ENCODE measurements at places on chromosomes 3 and 15.

DNA sequence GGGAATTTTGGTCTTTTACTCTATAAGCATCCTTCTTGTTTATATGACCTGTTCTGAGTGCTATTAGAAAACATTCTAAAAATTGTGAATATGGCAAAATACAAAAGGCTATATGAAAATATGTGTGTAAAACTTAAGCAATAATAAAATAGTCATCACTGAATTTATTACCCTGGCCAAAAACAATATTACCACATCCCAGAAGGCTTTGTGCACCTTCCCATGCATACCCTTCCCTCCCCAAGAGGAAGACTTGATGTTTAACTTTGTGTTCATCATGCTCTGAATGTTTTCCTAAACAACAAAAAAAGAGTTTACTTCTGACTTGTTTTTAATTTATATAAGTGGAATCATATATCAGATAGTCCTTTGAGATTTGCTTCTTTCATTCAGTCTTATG lies 155.1 kb upstream of the TNIK start:
- H3K27me3 ChIP-seq = no peaks in the 10 kb centered on the region
- no peak overlapping the region for H3K4me3 ChIP-seq
- no peaks in the 10 kb centered on the region for H3K4me1 ChIP-seq
- no peaks in the 10 kb centered on the region for H3K36me3 ChIP-seq
- DNase-seq = no peak

GRCh38 chr3:46857485-46858341 lies 5.5 kb downstream of the MYL3 start:
- no peaks in the 10 kb centered on the region for H3K4me1 ChIP-seq
- H3K36me3 ChIP-seq = no peaks in the 10 kb centered on the region
- H3K27me3 ChIP-seq = no peaks in the 10 kb centered on the region
- H3K27ac ChIP-seq = no peak overlapping the region
- no peak for DNase-seq

- no peaks in the 10 kb centered on the region for H3K4me1 ChIP-seq
- DNase-seq = no peak
- H3K4me3 ChIP-seq = no peak overlapping the region
- no peak overlapping the region for H3K27ac ChIP-seq
These were observed 4.3 kb upstream of the RBP2 start for GRCh38 chr3:139480585-139480984.

- H3K27me3 ChIP-seq = no peaks in the 10 kb centered on the region
- no peaks in the 10 kb centered on the region for H3K4me1 ChIP-seq
- H3K36me3 ChIP-seq = peaks cover 10% of the 10 kb centered on the region
- no peak overlapping the region for H3K4me3 ChIP-seq
- H3K27ac ChIP-seq = no peak overlapping the region
These were observed 56.7 kb downstream of the PAK2 start for GRCh38 chr3:196796317-196796716.

- H3K36me3 ChIP-seq = no peaks in the 10 kb centered on the region
- no peak overlapping the region for H3K27ac ChIP-seq
- H3K4me1 ChIP-seq = no peaks in the 10 kb centered on the region
- H3K4me3 ChIP-seq = no peak overlapping the region
These were observed 5.5 kb upstream of the TPRG1 start for GRCh38 chr3:189166321-189166720.

- no peaks in the 10 kb centered on the region for H3K4me1 ChIP-seq
- no peak overlapping the region for H3K27ac ChIP-seq
- H3K27me3 ChIP-seq = no peaks in the 10 kb centered on the region
- no peak overlapping the region for H3K4me3 ChIP-seq
- H3K36me3 ChIP-seq = peaks cover 31% of the 10 kb centered on the region
These were observed 92.7 kb downstream of the SEC22A start for GRCh38 chr3:123294296-123294938.

DNA sequence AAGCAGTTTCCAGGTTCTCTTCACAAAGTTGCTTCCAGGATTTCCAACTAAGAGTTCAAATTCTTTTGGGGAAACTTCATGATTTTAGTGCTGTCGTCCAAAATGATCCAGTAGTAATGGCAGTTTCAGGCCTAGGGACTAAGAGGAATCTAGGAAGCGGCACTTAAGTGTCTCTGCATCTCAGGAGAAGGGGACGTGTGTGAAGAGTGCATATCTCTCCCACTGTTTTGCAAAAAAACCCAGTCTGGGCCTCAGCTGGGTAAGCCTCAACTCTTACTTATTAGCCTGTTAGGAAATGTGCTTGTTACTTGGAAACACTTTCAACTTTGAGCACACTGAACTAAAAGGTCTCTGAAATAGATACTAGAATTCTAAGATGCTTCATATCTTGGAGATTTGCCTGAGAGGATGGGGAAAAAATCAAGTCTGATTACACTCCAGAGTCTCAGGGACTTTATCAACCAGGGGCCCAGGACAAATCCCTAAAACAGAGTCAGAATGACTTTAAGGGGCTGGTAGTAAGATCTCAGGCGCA lies 81.8 kb downstream of the WDR76 start:
- H3K4me1 ChIP-seq = no peaks in the 10 kb centered on the region
- no peaks in the 10 kb centered on the region for H3K36me3 ChIP-seq
- no peak overlapping the region for H3K4me3 ChIP-seq
- no peak for DNase-seq
- H3K27ac ChIP-seq = no peak overlapping the region

DNA sequence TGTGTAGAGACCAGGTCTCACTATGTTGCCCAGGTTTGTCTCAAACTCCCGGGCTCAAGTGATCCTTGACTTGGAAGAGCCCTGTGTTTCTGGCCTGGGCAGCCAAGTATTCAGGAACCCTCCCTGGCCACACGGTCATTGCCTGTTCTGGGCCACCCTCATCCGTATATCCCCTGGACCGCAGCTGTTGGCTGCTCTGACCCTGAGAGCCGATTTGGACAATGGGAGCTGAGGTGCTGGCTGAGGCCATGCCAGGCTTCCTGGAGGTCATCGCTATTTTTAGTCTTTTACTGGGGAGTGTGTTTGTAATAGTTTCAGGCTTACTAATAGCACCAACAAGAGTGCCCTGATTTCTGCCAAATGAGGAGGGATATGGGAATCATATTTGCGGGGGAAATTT lies 60.7 kb downstream of the ADAMTS7 start:
- no peaks in the 10 kb centered on the region for H3K36me3 ChIP-seq
- no peak overlapping the region for H3K4me3 ChIP-seq
- H3K4me1 ChIP-seq = peaks cover 26% of the 10 kb centered on the region
- no peaks in the 10 kb centered on the region for H3K27me3 ChIP-seq
- H3K27ac ChIP-seq = no peak overlapping the region
- DNase-seq = no peak

DNA sequence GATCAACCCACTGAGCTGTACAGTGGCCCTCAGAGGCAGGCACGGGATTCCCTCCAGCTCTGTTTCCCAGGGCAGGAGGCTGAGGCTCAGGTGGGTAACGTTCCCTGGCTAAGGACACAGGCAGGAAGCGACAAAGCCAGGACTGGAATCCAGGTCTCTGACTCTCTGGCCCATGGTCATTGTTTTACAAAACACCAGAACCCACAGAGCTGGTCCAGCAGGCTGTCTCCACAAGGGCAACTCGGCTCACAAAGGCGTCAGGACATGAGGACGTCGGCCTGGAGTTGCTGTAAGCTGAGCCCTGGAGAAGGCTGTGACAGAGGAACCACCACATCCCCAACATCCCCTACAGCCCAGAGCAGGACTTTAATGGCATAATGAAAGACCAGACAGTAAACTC lies 30.7 kb downstream of the NUP210 start:
- no peak overlapping the region for H3K27ac ChIP-seq
- H3K4me3 ChIP-seq = no peak overlapping the region
- DNase-seq = no peak

DNA sequence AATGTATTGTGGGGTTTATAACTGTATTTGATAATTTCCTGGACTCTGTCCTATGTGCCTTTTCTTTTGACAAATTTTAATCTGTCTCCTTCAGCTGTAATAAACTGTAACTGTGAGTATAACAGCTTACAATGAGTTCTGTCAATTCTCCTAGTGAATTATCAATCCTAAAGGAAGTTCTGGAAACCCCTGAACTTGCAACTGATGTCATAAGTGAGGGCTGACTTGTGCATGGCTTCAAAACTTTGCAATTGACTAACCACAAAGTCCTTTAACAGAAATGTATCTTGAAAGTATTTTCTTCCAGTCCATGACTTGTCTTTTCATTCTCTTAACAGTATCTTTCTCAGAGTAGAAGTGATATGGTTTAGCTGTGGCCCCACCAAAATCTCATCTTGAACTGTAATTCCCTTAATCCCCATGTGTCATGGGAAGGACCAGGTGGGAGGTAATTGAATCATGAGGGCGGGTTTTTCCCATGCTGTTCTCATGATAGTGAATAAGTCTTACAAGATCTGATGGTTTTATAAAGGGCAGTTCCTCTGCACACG lies 108.3 kb downstream of the TFDP2 start:
- no peaks in the 10 kb centered on the region for H3K27me3 ChIP-seq
- DNase-seq = no peak
- no peak overlapping the region for H3K27ac ChIP-seq
- no peaks in the 10 kb centered on the region for H3K36me3 ChIP-seq

- no peaks in the 10 kb centered on the region for H3K36me3 ChIP-seq
- DNase-seq = no peak
- H3K4me3 ChIP-seq = no peak overlapping the region
- no peaks in the 10 kb centered on the region for H3K27me3 ChIP-seq
- no peaks in the 10 kb centered on the region for H3K4me1 ChIP-seq
These were observed 157.4 kb upstream of the GMNC start for GRCh38 chr3:191019855-191020254.

DNA sequence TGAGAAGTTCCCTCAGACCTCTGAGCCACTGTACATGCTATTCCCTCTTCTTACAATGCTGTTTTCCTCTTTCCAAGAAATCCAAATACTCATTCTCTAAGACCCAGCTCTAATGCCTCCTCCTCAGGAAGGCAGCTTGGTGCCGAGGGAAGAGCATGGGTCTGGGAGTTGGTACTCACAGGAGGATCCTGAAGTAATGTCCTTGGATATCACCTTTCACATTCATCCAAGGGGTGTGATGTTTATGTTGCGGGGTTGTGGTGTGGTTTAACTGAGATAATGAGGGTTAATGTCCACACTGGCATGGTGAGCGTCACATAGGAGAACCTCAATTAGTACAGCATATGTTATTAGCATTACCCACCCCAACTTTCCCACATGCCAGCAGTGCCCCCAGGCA lies 31.9 kb downstream of the MYL3 start:
- no peaks in the 10 kb centered on the region for H3K4me1 ChIP-seq
- H3K27me3 ChIP-seq = no peaks in the 10 kb centered on the region
- no peak for DNase-seq
- H3K4me3 ChIP-seq = no peak overlapping the region
- H3K27ac ChIP-seq = no peak overlapping the region

- no peak overlapping the region for H3K4me3 ChIP-seq
- H3K27me3 ChIP-seq = no peaks in the 10 kb centered on the region
- no peak overlapping the region for H3K27ac ChIP-seq
- no peaks in the 10 kb centered on the region for H3K36me3 ChIP-seq
- no peak for DNase-seq
These were observed 25.0 kb upstream of the CTSH start for GRCh38 chr15:78969687-78970349.

GRCh38 chr15:79916502-79917132 lies 19.8 kb upstream of the MTHFS start:
- no peak overlapping the region for H3K4me3 ChIP-seq
- no peaks in the 10 kb centered on the region for H3K36me3 ChIP-seq
- no peaks in the 10 kb centered on the region for H3K4me1 ChIP-seq
- H3K27ac ChIP-seq = no peak overlapping the region

DNA sequence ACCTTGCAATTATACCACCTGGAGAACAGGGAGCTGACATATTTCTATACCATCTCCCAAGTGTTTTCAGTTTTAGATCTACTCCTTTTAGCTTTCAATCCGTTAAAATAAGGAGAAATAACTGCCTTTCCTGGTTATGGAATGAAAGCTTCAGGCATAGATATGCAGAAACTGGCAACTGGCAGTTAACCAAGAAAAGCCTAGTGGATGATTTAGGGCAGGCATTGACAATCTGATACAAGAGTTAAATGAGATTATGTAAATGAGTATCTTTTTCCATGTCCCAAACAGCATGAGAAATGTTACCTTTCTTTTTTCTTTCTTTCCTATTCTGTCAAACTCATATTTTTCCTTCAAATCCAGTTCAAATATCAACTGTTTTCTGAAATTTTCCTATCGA lies 689.1 kb upstream of the DPPA4 start:
- DNase-seq = no peak
- H3K36me3 ChIP-seq = no peaks in the 10 kb centered on the region
- no peak overlapping the region for H3K4me3 ChIP-seq
- no peaks in the 10 kb centered on the region for H3K4me1 ChIP-seq

DNA sequence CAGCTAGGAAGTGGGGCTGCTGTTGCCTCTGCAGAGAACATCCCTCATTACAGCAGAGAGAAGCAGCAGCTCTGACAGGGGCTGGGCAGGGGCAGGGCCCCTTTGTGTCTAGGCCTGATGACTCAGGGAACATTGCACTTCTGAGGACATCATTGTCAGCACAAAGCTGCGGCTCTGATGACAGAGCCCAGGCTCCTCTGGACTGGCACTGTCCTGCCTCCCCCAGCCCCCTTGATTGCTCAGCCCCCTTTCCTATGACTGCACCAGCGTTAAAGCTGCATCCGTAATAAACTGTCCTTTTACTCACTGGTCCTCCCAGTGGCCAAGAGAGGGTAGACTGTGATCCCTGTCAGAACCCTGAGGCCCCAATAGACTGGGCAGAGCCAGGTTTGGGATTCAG lies 18.3 kb downstream of the TRH start:
- no peak for DNase-seq
- no peaks in the 10 kb centered on the region for H3K4me1 ChIP-seq
- H3K27ac ChIP-seq = no peak overlapping the region
- H3K4me3 ChIP-seq = no peak overlapping the region

DNA sequence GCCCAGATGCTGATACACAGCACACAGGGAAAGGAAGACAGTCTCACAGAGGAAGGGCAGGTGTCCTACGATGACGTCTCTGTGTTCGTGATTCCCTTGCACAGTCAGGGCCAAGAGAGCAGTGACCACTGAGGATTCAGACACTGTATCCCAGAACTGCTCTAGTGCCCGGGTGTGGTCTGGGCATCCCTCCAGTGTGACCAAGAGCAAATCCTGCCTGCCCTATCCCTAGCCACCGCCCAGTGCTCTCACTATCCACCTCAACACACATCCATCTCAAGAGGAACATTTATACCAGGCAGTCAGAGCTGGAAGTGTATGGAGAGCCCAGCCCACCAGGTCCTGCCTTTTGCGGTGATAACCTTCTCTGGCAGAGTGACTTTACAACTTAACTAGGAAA lies 4.1 kb downstream of the PPM1M start:
- H3K4me1 ChIP-seq = peaks cover 3% of the 10 kb centered on the region
- H3K4me3 ChIP-seq = no peak overlapping the region
- H3K27ac ChIP-seq = no peak overlapping the region
- no peak for DNase-seq
- H3K27me3 ChIP-seq = no peaks in the 10 kb centered on the region

DNA sequence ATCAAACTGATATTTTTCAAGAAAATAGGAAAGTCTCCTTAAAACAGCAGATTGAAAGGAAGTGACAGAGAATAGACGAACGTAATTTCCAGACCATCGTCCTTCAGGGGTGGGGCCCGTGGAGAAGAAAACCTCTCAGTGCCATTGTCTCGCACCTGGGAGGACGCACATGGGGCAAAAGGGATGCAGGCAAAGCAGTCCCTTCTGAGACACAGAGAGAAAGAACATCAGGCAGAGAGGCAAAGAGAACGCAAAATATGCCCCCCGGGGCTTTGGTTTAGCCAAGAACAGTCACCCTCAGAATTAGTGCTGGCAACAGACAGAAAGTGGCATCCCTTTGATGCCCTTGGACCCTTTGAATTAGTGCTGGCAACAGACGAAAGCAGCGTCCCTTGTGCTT lies 37.0 kb downstream of the MUC20 start:
- no peaks in the 10 kb centered on the region for H3K36me3 ChIP-seq
- no peak overlapping the region for H3K4me3 ChIP-seq
- no peaks in the 10 kb centered on the region for H3K27me3 ChIP-seq
- no peaks in the 10 kb centered on the region for H3K4me1 ChIP-seq
- DNase-seq = no peak
- no peak overlapping the region for H3K27ac ChIP-seq
